ENCODE measurements at places on chromosomes 2 and 18.
A peak's percentile ranks its signal among the peaks of the same experiment; 100 is the strongest.

DNA sequence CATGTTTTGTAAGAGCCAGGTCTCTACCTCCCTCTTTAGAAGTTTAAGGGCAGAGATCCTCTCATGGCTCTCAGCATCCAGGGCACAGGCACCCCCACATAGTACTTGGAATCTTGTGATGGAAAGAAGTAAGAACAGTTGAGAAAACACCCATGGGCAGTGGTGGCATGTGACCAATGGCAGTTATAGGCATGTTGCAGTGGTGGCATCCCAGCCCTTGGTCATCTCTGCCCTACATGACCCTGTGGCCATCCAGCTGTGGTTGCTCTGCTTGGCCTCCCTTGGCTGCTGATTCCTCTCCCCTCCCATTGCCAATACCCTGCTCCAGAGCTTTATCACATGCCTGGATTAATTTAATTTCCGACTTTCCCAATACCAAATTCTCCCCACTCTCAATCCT is 13.3 kb upstream of the MSH2 start:
- no peak for DNase-seq

DNA sequence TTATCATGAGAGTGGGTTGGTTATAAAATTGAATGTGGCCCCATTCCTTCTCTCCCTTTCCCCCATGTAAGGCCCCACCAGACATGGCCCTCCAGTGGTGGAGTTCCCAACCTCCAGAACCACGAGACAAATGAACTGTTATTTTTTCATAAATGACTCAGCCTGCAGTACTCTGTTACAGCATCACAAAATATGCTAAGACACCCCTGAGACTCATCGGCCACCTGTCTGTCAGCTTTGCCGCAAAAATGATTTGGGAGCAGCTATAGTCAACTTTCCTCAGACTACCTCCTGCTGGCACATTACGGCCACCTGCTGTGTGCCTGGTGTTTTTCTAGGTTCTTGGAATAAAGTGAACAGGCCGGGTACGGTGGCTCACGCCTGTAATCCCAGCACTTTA is 21.4 kb upstream of the C1QL2 start:
- DNase-seq: no peak

GRCh38 chr2:111121028-111121827 is 514 bp downstream of the BCL2L11 start:
- peak; percentile 44 for DNase-seq

GRCh38 chr2:15159751-15160177 is 401.4 kb downstream of the NBAS start:
- peak; percentile 20 for DNase-seq

DNA sequence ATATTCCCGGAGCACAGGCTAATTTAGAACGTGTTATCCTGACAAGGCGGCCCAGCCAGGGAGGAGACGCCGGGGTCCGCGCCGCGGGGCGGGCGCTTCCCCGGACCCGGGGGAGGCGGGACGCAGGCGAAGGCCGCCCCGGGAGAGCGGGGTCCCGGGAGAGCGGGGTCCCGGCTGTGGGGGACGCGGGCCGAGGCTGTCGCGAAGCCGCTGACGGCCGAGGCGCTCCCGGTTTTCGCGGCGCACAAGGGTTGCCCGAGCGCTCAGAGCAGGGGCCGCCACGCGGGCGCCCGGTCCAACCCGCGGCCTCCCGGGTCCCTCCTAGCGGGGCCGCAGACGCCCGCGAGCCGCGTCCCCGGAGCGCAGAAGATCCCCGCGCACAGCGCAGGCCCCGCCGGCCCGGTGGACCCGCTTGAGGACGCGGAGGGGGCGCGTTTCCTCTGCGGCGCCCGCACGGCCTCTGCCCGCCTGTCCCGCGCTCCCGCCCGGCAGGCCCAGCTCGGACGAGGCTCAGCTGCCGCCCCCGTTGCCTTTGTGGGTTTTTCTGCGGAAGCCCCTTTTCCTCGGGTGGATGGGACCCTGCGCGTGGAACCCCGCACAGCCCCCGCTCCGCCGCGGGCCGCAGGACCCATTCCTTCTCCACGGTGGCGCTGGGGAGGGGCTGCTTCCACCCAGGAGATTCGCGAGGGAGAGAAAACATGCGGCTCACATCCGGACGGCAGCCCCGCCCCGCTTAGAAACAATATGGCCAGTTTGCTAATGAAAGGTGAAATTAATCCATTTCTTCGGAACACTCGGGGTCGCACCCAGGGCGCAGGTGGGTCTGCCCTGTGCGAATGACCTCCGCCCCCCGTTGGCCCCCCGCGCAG is 9.6 kb upstream of the KCNG2 start:
- no peak for DNase-seq

DNA sequence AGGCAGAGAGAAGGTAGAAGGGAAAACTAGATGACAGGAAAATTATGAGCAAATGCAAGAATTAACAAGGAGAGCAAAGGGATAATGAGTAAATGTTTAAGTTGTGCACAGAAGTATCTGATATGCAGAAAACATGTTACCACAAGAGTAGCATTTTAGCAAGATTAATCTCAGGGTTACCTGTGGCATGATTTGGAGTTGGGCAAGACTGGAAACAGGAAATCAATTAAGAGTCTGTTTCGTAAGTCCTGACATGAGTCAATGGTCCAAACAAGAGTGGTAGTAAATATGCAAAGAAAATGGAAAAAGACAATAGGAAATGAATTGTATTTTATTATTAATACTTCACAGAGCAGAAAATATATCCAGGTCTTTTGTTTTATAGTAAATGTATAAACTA is 17.3 kb upstream of the MTX2 start:
- no peak for DNase-seq

DNA sequence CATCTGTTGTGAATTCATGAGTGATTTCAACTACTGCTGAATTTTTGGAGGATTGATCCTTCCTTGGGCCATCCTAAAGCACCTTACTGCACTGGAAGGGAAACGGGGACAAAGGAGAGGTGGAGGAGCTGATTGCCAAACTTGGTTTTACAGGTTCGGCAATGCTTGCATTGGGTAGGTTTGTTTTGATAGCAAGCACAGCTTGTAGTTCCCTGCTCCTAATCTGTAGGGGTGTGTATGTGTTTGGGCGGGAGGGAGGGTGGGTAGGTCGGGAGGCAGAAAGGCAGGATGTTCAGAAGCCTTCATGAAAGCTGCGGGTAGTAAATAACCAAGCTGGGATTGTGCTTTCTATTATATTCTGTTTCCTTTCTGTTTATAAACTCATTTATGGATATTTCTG is 24.6 kb downstream of the PHLPP1 start:
- no peak for DNase-seq

GRCh38 chr2:10166676-10167292 is 44.2 kb downstream of the RRM2 start:
- no peak for DNase-seq
